ENCODE measurements at places on chromosomes 5 and 9.

- no peaks in the 10 kb centered on the region for H3K27me3 ChIP-seq
- DNase-seq: peak; percentile 12
- peaks cover 17% of the 10 kb centered on the region for H3K4me1 ChIP-seq
- H3K36me3 ChIP-seq: no peaks in the 10 kb centered on the region
- H3K4me3 ChIP-seq: peak overlapping the region; percentile 45
Measured at GRCh38 chr5:125412561-125413495, 666.4 kb upstream of the ZNF608 start.

DNA sequence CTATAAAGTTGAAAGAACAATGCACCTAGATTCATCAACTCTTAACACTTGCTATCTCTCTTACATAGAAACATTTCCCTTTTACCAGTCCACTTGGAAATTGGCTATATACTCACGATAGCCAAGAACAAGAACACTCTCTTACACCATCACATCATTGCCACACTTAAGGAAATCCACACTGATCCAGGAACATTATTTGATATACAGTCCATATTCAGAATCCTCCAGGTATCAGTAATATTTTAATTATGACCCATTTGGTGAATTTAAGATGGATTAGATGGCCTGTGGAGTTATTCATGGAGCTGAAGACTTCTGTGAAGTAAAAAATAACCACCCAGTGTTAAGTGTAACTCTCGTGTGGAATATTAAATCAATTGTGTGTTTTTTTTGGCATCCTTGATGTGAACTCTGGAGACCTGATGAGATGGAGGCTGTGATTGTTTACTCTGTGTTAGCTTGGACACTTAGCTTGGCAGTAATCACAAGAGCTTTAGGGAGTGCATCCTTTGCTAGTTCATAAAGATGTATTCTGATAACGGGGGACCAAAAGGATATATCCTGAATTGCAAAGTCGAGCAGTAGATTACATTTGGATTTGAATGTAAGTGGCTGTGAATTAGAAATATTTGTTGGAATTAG, 52.0 kb upstream of the ABL1 start:
- peaks cover 5% of the 10 kb centered on the region for H3K36me3 ChIP-seq
- DNase-seq: no peak
- H3K4me3 ChIP-seq: no peak overlapping the region
- no peak overlapping the region for H3K27ac ChIP-seq

- no peaks in the 10 kb centered on the region for H3K4me1 ChIP-seq
- no peak overlapping the region for H3K4me3 ChIP-seq
- no peaks in the 10 kb centered on the region for H3K27me3 ChIP-seq
- no peak overlapping the region for H3K27ac ChIP-seq
- H3K36me3 ChIP-seq: no peaks in the 10 kb centered on the region
- no peak for DNase-seq
Measured at GRCh38 chr9:106220415-106220814, 526.1 kb downstream of the TMEM38B start.

GRCh38 chr5:7857926-7858632, 7.1 kb upstream of the CFAP90 start:
- H3K27ac ChIP-seq: no peak overlapping the region
- peaks cover 22% of the 10 kb centered on the region for H3K36me3 ChIP-seq
- H3K4me1 ChIP-seq: peaks cover 4% of the 10 kb centered on the region
- no peaks in the 10 kb centered on the region for H3K27me3 ChIP-seq
- DNase-seq: no peak

DNA sequence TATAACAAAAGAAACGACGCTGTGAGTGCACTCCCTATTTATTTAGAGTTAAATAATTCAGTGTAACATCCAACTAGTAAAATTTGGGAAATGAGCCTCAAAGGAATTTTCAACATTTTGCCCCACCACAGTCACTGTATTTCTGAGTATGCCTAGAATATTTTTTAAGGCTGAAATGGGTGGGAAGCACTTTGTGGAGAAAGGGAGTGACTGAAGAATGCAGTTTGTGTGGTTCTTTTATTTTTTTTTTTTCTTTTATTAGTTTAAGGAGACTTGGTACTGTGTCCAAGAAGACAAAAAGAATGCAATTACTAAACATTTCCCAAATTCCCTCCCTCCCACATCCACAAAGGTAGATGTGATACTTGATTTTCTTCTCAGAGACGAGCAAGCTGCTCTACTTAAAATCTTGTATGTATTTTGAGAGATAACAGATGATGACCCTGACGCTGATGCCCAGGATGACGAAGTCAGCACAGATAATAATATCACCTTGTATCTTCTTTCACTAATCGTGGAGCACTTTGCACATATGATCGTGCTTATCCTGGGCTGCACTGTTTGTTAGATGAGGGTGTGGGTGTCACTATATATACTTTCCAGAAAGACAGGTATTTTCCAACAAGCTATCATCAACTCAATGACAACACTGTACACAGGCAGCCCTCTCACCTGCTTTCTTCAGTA, 586.3 kb downstream of the RAB3C start:
- no peaks in the 10 kb centered on the region for H3K27me3 ChIP-seq
- H3K27ac ChIP-seq: no peak overlapping the region
- H3K36me3 ChIP-seq: no peaks in the 10 kb centered on the region
- H3K4me3 ChIP-seq: no peak overlapping the region

- no peaks in the 10 kb centered on the region for H3K4me1 ChIP-seq
- H3K36me3 ChIP-seq: no peaks in the 10 kb centered on the region
- peaks cover 7% of the 10 kb centered on the region for H3K27me3 ChIP-seq
- no peak for DNase-seq
- H3K27ac ChIP-seq: no peak overlapping the region
Measured at GRCh38 chr5:127450046-127450445, 67.4 kb upstream of the PRRC1 start.

GRCh38 chr5:45796959-45797553, 100.9 kb upstream of the HCN1 start:
- no peaks in the 10 kb centered on the region for H3K27me3 ChIP-seq
- no peak overlapping the region for H3K27ac ChIP-seq
- H3K4me3 ChIP-seq: no peak overlapping the region
- no peaks in the 10 kb centered on the region for H3K4me1 ChIP-seq
- no peaks in the 10 kb centered on the region for H3K36me3 ChIP-seq
- no peak for DNase-seq

GRCh38 chr5:96864922-96865530, 11.3 kb upstream of the ERAP2 start:
- no peak overlapping the region for H3K27ac ChIP-seq
- no peaks in the 10 kb centered on the region for H3K36me3 ChIP-seq
- DNase-seq: no peak
- peaks cover 22% of the 10 kb centered on the region for H3K4me1 ChIP-seq
- no peak overlapping the region for H3K4me3 ChIP-seq
- no peaks in the 10 kb centered on the region for H3K27me3 ChIP-seq

DNA sequence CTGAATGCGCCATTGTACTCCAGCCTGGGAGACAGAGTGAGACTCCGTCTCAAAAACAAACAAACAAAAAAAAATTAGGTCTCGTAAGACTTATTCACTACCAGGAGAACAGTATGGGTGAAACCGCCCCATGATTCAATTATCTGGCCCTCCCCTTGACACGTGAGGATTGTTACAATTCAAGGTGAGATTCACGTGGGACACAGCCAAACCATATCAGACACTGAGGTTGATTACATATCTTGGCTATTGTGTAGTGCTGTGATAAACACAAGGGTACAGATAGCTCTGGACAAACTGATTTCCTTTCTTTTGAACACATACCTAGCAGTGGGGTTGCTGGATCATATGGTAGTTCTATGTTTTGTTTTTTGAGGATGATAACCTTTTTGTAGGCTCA, 42.4 kb upstream of the PWWP2A start:
- no peak for DNase-seq
- H3K27ac ChIP-seq: no peak overlapping the region
- H3K4me3 ChIP-seq: no peak overlapping the region
- H3K4me1 ChIP-seq: peaks cover 6% of the 10 kb centered on the region

- H3K36me3 ChIP-seq: no peaks in the 10 kb centered on the region
- no peak for DNase-seq
- H3K27me3 ChIP-seq: no peaks in the 10 kb centered on the region
- no peak overlapping the region for H3K4me3 ChIP-seq
- no peaks in the 10 kb centered on the region for H3K4me1 ChIP-seq
Measured at GRCh38 chr5:21711866-21712758, 1141.0 kb downstream of the CDH12 start.

GRCh38 chr9:13478639-13479038, 199.1 kb upstream of the MPDZ start:
- H3K27ac ChIP-seq: no peak overlapping the region
- no peak overlapping the region for H3K4me3 ChIP-seq
- no peaks in the 10 kb centered on the region for H3K36me3 ChIP-seq
- no peaks in the 10 kb centered on the region for H3K27me3 ChIP-seq
- no peak for DNase-seq
- no peaks in the 10 kb centered on the region for H3K4me1 ChIP-seq

- no peak overlapping the region for H3K4me3 ChIP-seq
- H3K27me3 ChIP-seq: no peaks in the 10 kb centered on the region
- no peaks in the 10 kb centered on the region for H3K4me1 ChIP-seq
- no peak overlapping the region for H3K27ac ChIP-seq
- DNase-seq: no peak
Measured at GRCh38 chr5:19044931-19045695, 942.9 kb downstream of the CDH18 start.

DNA sequence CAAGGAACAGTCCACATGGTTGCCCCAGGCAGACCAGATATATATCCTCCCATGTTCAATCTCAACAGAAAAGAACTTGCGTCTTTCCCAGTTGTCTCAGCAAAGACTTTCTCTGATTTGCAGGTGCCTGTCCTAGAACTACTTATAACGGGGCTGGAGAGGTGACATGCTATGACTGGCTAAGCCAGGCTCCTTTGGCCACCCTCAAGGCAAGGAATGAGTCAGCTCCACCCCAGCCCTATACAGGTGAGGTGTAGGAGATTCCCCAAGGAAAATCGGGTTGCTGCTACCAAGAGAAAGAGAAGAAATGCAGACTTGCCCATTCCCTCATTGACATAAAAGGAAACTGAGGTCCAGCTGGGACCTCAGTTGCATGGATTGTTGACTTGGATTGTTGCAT, 127.4 kb downstream of the GALNT10 start:
- peaks cover 3% of the 10 kb centered on the region for H3K4me1 ChIP-seq
- DNase-seq: no peak
- H3K27ac ChIP-seq: no peak overlapping the region
- peaks cover 19% of the 10 kb centered on the region for H3K36me3 ChIP-seq

DNA sequence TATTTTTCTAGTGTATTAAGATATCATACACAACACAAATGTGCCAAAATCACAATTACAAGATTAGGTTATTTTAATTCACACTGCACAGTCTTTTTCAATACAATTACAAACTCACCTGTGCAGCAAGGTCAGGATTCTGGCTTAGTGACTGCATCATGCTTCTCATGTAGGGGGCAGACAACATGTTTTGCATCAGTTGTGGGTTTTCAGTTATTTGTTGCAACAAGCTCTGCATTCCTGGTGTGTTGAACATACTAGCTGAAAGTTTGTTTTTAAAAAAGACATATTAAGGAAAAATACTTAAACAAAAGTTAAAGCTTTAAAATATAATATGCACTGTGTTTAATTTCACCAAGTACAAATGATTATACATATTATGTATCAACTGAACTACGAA, 38.7 kb downstream of the UBQLN1 start:
- H3K36me3 ChIP-seq: peaks cover 19% of the 10 kb centered on the region
- no peak overlapping the region for H3K4me3 ChIP-seq
- peaks cover 18% of the 10 kb centered on the region for H3K4me1 ChIP-seq
- no peak for DNase-seq
- no peak overlapping the region for H3K27ac ChIP-seq

DNA sequence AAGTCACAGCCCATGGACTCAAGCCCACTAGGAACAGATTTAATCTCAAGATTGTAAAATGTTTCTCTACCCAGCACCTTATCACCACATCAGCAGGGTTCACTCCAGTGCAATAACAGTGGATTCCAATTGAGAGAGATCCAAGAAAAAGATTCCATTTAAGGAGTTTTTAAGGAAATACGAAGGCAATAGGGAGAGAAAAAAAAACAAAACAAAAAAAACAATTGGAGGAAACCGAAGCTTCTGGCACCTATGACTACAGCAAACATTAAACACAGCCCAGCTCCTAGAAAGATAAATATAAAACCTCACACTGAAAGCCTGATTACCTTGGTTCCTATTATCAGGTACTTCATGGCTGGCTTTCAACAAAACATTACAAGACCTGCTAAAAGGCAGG, 192.7 kb downstream of the DAB2IP start:
- peaks cover 4% of the 10 kb centered on the region for H3K27me3 ChIP-seq
- H3K27ac ChIP-seq: no peak overlapping the region
- peaks cover 9% of the 10 kb centered on the region for H3K36me3 ChIP-seq
- no peaks in the 10 kb centered on the region for H3K4me1 ChIP-seq
- no peak overlapping the region for H3K4me3 ChIP-seq

DNA sequence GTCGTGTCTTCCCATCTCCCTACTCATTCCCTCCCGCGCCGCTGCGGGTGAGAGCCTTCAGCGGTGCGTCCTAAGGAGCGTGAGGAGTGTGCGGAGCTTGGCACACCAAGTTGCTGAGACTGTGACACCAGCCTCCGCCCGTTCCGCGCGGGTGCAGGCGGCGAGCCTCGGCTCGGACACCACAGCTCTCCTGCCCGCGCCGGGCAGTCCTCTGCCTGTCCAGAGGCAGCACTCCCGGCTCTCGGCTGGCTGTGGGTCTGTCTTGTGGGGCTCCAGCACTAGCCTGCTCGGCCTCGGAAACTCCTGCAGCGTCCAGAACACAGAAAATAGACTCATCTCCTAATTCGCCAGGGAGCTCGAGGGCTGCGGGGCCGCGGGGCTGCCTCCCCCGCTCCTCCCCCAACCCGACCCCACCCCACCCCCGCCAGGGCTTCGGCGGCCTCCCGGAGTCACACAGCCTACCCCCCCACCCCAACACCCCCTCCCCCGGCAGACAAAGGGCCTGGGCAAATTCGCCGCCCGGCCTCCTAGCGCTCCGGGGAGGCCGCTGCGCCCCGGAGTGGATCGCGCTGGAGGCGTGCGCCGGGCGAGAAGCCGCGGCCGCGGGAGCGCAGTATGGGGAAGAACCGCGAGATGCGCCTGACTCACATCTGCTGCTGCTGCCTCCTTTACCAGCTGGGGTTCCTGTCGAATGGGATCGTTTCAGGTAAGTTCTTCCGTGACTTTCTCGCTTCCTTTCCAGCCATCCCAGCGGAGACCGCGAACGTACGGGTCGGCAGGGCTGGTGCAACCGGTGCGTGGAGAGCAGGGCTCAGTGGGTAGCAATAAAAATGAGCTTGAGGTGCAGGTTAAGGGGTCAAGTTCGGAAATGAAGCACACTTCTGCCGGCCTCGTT, at the start of gene ADAMTS19:
Gene ADAMTS19 (plus strand): TSS at position 522 of the 895 bp plus-strand sequence. CDS start 94 bp downstream, at position 616.
- no peak within 1 kb of the TSS for H3K27ac ChIP-seq
- H3K27me3 ChIP-seq: peaks cover 17% of the 10 kb centered on the region
- peaks cover 3% of the 10 kb centered on the region for H3K36me3 ChIP-seq
- DNase-seq: no peak

DNA sequence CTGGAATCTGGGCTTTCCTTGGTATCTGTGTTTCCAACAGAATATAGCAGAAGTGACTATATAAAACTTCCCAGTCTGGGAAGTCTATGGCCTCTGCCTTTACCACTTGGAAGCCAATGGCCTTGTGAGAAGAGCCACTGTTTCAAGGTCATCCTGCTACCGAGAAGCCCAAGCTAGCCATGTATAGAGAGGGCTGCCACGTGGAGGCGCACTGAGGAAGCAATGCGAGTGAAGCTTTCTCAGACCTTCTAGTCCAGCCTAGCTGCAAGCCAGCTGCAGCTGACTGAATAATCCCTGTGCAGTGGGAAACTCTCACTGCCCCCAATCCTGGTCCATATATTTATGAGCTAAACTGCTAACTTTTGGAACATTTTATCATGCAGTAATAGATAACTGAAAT, 661.8 kb upstream of the RIOK2 start:
- H3K4me1 ChIP-seq: no peaks in the 10 kb centered on the region
- DNase-seq: no peak
